ENCODE measurements at places on chromosomes 12 and 14.

DNA sequence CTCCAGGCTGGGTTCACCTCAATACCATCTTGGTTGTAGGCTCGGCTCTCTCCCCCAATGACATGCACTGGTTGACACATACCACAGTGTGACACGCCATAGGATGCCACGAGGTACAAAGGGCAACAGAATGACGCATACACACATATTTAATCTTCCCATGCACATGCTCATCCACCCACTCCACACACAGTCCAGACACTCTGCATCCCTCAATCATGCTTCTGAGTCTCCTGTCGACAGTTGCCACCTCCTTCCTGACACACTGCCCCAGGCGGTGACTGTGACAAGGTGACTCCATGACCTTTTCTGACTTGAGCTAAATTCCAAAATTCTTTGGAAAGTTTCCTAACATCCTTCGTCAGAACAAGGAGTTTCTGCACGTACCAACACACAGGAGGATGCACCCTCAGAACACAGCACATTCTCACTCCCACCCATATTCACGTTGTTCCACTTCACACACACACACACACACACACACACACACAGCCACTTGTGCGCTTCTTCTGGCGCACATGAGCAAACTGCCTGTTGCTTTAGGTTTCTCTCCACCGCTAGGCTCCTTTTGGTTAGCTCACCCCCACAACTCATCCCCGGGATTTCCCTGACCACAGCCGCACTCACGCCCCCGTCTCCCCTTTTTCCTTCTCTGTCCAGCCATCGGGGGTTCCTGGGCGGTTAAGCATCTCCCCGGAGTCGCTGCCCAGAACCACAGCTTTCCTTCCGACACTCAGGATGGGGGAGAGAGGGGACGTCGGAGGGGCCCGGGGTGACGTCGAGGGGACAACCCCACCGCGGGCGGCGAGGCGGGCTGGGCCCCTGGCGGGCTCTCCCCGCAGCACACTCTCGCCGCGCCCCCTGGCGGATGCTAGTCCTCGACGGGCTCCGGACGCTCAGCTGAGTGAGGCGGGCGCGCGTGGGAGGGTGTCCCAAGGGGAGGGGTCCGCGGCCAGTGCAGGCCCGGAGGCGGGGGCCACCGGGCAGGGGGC lies 536 bp upstream of the WNT1 start:
- peak; percentile 93 for DNase-seq

GRCh38 chr14:68952531-68953195 lies 26.4 kb downstream of the ACTN1 start:
- no peak for DNase-seq

DNA sequence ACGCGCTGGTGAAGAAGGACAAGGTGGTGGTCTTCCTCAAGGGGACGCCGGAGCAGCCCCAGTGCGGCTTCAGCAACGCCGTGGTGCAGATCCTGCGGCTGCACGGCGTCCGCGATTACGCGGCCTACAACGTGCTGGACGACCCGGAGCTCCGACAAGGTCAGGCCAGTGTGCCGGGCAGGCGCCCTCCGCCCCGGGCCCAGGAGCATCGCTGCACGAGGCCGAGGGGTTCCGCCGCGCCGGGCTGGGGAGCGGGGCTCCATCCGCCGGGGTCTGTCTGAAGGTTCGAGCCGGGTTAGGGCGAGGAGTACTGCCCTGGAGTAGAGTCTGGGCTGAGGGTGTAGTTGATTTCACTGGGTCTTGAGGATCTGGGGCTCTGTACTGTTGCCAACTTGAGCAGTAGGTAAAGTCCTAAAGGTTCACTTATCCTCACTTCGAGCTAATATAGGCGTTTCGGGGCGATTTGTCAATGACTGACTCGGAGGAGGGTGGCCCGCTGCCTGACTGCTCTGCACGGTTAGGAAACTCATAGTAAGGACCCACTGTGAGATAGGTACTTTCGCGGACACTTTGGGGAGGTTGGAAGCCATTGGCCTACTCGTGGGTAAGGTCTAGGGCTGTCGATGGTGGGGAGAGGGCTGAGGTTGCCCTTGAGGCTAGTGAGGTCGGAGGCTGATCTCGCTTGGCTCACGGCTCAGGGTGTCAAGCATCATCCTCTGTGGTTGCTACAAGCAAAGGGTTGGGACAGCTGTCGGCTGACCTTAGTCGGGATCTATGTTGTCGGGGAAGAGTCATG lies 574 bp downstream of the GLRX5 start:
- DNase-seq: no peak

DNA sequence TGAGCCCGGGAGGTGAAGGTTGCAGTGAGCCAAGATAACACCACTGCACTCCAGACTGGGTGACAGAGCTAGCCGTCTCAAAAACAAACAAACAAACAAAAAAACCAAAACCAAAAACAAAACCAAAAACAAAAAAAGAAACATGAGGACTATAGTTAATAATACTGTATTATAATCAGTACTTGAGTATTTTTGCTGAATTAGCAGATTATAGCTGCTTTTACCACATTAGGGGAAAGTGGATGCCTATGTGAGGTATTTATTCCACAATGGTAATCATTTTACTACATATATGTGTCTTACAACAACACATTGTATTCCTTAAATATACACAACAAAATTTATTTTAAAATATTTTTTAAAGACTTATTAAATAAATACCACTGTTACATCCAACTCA lies 101.4 kb upstream of the PPP4R3A start:
- no peak for DNase-seq

GRCh38 chr12:71393625-71394024 lies 46.0 kb upstream of the LGR5 start:
- no peak for DNase-seq

GRCh38 chr12:93938931-93939330 lies 209.4 kb upstream of the PLXNC1 start:
- DNase-seq: no peak

GRCh38 chr12:5272018-5272785 lies 159.7 kb upstream of the NTF3 start:
- DNase-seq: no peak

GRCh38 chr12:56628671-56629458 lies 1.3 kb downstream of the BAZ2A start:
- DNase-seq: peak; percentile 69

- no peak for DNase-seq
Measured at GRCh38 chr14:23359167-23359626, 5.8 kb downstream of the EFS start.

DNA sequence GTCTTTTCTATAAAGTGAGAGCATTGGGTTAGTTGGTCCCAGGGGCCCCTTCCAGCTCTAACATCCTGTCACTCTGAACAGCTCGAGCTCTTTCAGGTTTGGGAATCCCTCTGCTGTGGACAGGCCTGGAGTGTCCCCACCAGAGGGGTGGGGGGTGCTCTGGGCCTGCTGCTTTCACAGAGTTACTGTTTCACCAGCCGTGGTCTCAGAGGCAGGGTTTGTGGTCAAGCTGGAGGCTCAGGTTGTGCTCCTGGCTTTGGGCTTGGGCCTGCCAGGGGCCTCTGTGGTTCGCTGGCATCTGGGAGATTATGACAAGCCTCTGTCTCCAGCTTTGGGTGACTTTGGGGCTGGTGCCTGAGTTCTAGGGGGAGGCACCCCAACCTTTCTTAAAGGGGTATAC lies 59.6 kb downstream of the FBXL14 start:
- no peak for DNase-seq

DNA sequence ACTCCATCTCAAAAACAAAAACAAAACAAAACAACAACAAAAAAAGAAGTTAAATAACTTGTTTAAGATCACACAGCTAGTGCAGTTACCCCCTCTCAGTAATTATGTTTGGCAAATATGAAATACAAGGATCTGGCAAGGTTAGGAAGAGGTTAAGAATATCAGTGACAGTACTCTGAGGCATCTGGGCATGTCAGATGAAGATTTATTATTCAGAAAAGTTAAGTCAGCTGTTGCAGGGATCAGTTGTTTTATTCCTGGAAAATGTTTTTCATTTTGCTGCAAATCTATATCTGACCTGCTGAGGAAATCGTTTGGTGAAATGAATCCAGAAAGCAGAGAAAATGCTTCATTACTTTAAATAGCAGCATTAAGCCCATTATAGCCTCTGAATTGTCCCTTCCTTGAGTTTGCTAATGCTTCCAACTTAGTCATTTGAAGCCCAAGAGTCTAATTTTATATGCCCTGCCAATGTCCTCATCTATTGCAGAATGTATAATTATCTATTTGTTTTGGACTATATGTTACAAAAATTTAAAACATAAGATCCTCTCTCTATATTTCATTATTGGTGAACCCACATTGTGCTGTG lies 8.1 kb downstream of the GPX2 start:
- DNase-seq: no peak

DNA sequence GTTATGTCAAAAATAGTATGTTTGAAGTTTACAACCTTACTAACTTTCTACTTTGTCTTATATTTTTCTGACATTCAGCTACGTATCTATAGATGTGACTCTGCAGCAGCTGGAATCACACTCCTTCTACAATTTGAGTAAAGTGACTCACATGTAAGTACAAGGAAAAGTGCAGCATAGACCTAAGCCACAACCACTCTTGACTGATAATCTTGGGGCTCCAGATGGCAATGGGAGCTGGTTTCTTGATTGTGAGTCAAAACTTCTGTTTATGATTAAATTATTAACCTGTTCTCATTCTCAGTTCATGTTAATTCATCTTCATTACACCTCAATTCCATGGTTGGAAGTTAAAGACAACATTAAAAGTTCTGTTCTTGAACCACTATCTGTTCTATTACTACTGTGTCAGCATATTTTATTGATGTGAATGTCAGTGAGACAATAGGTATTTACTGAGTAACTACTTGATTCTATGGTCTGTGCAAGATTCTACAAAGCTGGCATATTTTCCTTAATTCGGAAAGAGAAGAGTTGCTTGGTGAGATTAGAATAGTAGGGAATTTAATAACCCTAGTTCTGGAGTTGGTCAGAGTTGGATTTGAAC lies 112.9 kb downstream of the TSHR start:
- DNase-seq: no peak

- DNase-seq: no peak
Measured at GRCh38 chr12:82149045-82149444, 209.1 kb downstream of the CCDC59 start.

GRCh38 chr12:11743423-11744409 lies 94.2 kb downstream of the ETV6 start:
- DNase-seq: no peak

- no peak for DNase-seq
Measured at GRCh38 chr14:98684468-98684867, 587.5 kb downstream of the BCL11B start.

- no peak for DNase-seq
Measured at GRCh38 chr14:90756755-90757345, 59.4 kb downstream of the TTC7B start.

DNA sequence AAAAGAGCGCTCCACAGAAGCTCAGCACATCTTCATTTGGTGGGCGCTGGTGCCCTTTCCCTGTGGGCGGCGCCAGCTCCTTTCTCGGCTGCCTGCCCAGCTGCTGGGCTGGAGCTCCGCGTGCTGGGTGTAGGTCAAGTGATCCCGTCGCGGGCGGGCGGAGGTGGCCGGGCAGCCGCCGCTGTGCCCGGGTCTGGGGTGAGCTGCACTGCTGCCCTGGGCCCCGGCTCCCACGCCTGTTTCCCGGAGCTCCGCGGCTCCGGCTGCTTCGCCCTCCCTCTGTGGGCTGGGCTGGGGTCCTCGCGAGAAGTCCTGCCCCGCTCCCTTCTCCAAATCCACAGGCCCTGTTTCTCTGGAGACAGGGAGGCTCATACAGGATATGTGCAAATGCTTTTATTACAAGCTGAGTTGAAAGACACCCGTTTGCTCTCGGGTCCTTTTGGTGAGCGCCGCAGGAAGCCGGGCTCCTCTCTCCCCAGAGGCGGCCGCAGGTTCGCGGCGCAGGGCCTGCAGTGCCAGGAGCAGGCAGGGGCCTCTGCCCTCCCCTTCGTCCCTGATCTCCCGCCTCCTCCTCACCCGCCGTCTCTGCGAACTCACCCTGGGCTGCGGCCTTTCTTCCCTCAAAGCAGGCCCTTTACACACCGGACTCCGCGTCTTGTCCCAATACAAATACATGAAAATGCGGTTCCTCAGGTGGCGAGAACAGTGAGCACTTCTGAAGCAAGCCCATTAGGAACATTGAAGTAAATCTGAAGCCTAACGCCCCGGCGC lies 67.8 kb upstream of the CAPRIN2 start:
- DNase-seq: peak; percentile 50

GRCh38 chr14:89507521-89507920 lies 90.5 kb upstream of the FOXN3 start:
- DNase-seq: no peak

DNA sequence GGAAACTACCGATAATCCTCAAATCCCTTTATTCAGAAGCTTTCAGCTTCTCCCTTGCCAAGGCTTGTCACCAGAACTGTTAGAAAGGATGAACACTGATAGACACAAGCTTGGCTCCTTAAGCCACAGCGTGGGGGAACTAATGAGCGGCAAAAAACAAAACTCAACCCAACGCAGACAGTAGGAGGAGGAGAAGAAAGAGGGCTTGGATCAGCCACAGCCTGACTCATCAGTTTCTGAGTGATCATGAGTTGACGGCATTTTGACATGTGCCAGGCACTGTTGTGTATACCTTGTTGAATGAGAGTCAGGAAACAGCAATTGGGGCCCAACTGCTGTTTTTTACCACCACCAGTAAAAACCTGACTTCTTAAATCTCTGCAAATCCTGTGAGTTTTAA lies 23.7 kb downstream of the PLXNC1 start:
- DNase-seq: peak; percentile 41

DNA sequence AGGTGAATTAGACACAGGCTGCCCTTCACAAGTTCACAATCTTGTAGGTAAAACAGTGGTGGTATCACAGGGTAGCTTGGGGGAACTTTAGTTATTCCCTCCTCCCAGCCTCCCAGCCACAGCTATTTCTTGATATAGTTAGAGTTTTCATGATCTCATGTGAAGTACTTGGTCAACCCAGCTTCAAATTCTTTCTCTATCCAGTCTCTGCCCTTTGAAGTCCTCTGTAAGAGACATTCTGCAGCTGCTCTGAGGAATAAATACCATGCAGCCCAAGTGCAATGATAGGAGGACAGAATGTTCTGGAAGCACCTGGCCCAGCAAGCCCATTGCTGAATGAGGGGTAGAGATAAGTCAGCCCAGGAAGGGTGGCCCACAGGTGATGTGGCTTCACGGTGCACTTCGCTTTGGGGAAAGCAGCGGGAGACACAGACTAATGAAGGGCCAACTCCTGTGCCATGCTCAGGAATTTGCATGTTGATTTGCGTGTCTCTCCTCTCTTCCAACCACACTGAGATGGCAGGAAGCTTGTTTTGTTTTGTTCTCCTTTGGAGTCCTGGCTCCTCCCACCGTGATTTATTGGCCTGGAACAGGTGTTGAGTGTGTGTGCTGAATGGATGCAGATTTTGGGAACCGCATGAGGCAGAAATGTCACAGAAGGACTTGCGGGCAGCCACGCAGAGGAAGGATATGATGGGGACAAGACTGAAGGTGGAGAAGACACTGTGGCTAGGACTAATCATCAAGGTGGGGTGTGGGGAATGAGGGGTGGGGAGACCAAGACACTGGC lies 8.0 kb upstream of the TXNRD1 start:
- no peak for DNase-seq

GRCh38 chr14:95273001-95273978 lies 46.4 kb downstream of the CLMN start:
- no peak for DNase-seq

GRCh38 chr14:96051231-96051630 lies 12.1 kb downstream of the C14orf132 start:
- DNase-seq: no peak
